ENCODE measurements at places on chromosomes 1 and 21.

GRCh38 chr21:14757533-14758327 lies 211.6 kb upstream of the SAMSN1 start:
- no peak for DNase-seq

DNA sequence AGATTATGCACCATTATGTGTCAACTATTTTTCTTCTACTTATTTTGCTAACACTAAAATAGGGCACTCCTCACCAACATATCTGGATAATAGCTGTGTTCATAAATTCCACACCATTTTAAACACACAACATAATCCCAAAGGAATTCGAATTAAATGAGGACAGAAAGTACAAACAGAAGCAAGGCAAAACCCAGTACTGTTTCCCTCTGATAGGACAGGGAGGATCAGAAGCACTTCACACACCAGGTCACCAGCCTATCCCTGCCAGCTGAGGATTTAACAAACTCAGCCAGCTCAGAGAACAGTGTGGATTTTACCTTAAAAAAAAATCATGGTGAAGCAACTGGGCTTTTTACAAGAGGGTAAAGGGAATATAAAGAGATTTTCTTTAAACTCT lies 20.0 kb downstream of the CRYZ start:
- no peak for DNase-seq

DNA sequence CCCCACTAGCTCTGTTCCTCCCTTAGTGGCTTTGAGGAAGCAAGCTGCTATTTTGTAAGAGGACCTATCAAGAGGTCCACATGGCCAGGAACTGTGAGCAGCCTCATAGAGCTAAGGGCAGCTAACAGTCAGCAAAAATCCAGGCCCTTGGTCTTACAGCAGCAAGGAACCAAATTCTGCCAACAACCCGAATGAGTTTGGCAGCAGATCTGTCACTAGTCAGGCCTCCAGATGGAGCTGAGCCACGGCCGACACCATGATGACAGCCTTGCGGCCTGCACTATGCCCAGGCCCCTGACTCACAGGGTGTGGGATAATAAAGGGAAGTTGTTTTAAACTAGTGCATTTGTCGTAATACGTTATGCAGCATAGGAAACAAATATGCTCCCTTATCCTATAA lies 28.0 kb upstream of the H3-3A start:
- no peak for DNase-seq

DNA sequence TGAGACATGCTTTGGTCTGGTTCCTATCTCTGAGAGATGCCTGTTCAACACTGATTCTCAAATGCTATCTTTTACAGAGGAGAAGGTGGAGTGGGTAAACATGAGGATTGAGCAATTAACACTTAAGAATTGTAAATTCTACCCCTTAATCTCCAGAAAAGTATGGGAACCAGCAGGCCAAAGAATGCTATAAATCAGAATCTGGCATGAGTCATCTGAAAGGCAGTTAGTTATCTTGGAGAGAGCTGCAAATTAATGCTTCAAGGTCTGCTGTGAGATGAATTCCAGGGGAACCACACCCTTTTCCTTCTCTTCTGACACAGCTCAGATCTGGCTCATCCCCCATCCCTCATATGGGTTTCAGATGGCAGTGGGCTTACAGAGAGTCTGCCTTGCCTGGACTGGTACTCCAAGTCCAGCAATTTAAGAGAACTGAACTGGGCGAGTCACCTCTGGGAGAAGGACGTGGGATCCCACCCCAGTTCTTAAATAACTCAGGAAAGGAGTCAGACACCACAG lies 5.2 kb downstream of the S100A10 start:
- no peak for DNase-seq

- DNase-seq = no peak
Observed at GRCh38 chr1:160767395-160768294, 28.3 kb upstream of the LY9 start.

DNA sequence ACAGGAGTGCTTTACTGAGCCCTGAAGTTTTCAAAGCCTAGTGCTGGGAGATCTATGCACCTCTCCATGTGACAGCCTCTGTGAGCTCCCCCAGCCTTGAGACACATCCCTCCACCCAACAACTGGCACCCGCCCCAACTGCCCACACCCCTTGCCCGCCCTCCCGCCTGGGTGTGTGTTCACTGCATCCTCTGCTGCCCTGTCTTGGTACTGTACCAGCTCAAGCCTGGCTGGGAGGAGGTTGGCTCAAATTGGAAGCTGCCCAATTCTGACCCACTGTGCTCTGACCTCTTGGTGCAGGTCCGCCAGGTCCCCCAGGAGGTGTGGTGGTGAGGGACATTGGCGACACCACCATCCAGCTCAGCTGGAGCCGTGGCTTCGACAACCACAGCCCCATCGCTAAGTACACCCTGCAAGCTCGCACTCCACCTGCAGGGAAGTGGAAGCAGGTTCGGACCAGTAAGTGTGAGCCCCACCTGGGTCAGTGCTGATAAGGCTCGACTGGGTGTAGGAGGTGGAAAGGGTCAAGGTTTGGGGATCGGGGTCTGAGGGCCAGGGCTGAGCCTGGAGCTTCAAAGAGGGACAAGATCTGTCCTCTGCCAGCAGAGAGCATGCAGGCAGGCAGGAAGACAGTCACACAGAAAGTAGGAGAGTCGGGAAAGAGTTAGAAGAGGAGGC lies 18.0 kb downstream of the TMEM81 start:
- DNase-seq = no peak

DNA sequence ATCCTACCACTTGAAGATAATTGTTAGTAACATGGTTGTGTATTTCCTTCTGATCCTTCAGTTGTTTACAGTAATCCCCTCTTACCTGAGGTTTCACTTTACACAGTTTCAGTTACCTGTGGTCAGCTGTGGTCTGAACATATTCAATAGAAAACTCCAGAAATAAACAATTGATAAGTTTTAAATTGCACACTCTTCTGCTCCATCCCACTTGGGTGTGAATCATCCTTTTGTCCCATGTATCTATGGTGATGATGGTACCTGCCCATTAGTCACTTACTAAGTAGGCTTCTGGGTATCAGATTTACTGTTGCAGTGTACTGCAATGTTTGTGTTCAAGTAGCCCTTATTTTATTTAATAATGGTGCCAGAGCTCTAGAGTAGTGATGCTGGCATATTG lies 62.5 kb downstream of the OSBPL9 start:
- DNase-seq = no peak

GRCh38 chr1:87144316-87144895 lies 184.3 kb upstream of the LMO4 start:
- no peak for DNase-seq

GRCh38 chr1:203492748-203493130 lies 1.2 kb upstream of the OPTC start:
- no peak for DNase-seq
